ENCODE measurements at places on chromosomes 6 and 20.

DNA sequence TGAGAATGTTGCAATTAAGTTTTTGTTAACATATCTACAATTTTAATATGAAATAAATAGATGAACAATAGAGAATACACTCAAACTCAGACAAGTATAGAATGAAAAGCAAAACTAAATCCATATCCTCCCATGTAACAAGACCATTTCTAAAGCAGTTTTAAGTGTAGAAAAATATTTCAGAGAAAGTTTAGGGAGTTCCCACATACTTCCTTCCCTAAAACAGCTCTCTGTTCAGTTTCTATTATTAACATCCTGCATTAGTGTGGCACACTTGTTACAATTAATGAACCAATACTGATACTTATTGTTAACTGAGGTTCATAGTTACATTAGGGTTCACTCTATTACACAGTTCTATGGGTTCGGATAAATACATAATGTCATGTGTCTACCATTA is 38.4 kb downstream of the HLA-DRB5 start:
- no peak for DNase-seq

- DNase-seq = no peak
Observed at GRCh38 chr20:17694767-17695166, 5.0 kb upstream of the BANF2 start.

DNA sequence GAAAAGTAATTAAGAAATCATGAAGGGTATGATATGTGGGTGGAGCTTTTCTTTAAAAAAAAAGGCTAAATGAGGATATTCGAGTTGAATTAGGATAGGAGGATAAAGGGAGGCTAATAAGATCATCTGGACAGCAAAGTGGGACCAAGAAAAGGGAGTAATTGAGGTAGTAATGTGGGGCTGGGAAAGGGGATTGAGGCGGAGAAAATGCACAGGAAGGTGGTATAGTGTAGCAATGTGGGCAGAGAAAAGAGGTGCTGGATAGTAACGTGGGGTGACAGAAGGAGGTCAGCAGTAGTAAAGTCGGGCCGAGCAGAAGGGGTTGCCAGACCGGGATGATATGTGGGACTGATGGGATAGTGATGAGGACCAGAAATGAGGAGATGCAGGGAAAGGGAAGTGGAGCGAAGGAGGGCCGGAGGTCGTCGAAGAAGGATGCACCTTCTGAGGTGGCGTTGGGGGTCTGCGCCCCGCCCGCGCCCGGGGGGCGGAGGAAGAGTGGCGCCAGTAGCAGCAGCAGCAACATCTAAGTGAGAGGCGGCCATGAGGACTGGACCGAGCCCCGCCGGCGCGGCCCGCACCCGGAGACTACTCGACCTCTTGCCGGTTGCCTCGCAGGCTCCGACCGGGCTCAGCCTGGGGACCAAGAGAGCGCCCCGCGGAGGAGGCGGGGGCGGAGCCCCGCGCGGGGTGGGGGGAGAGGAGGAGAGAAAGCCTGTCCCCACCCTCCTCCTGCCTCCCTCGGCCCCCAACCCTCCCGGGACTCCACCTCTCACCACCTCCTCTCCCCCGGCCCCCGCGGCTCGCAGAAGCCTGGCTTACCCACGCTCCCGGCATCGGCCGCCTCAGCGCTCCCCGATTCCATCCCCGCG is 887 bp downstream of the GABBR1 start:
- peak; percentile 75 for DNase-seq

DNA sequence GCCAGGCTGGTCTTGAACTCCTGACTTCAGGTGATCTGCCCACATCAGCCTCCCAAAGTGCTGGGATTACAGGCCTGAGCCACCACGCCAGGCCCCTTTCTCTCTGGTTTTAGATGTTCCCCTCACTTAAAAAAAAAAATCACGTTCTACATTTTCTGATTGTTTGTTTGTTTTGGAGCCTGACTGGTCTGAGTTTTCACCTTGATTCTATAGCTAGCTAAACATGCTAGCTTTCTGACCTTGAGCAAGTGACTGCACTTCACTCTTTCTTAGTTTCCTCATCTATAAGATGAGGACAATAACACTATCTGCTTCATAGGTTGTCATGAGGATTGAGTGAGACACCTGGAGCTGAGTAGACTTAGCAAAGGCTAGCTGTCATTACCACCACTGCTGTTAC is 43.7 kb downstream of the SHLD1 start:
- DNase-seq = no peak

DNA sequence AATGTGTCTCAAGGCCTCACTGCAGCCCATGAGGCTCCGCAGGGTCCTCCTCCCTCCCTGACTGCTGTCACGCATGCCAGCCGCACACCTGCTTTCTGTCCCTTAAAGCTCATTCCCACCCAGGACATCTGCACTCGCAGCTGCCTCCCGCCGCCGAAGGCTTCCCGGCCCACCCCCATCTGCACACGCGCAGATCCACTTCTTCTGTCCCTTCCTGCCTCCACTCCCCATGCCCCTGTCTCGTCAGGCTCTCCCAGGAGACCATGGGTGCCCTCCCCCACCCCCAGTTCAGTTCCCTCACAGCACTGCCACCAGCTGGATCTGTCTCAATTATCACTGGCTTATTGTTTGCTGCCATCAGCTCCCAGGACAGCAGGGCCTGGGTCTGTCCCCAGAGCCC is 63.0 kb downstream of the RIPOR3 start:
- DNase-seq = no peak
